ENCODE measurements at places on chromosomes 1 and 21. TPM values are rescaled to one million over a fixed set of nuclear protein-coding genes. Genes with fewer than 3 reads are reported as not detected.

- DNase-seq: no peak
Measured at GRCh38 chr1:11671544-11672286, 7.7 kb downstream of the FBXO6 start.

DNA sequence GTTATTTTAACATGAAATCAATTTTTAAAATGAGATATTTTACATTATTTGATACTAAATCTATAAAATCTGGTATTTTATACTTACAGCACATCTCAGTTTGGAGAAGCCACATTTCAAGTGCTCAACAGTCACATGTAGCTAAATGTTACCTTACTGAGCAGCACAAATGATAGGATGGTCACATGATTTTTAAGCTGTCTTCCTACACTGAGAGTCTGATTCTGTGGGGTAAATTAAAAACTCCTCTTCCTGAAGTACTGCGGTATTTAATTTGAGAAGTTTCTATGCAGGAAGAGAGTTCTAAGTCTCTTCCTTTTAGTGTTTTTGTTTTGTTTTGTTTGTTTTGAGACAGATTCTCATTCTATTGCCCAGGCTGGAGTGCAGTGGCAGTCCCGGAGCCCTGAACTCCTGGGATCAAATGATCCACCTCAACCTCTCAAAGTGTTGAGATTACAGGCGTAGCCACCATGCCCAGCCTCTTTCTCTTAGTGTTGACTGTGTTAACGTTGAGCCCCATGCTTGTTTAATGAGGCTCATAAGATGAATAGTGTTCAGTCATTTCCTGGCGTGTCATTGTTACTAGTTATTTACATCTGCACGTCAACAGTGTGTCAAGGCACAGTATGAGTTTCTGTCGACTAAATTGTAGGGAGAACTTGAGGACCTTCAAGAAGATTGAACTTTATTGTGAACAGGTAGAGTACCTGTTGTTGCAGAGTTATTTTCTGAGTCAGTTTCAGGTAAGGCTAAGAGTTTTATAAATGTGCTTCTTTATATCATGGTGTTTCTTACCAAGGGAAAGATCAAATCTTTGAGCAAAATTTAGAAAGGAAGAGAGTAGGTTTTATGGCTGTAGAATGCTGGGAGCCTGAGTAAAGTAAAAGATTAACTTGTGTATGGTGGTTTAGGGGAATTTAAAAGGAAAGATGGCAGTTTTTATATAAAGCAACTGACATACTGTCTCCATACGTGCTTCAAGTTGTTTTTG lies 3.3 kb downstream of the CNST start:
- peak; percentile 39 for DNase-seq

DNA sequence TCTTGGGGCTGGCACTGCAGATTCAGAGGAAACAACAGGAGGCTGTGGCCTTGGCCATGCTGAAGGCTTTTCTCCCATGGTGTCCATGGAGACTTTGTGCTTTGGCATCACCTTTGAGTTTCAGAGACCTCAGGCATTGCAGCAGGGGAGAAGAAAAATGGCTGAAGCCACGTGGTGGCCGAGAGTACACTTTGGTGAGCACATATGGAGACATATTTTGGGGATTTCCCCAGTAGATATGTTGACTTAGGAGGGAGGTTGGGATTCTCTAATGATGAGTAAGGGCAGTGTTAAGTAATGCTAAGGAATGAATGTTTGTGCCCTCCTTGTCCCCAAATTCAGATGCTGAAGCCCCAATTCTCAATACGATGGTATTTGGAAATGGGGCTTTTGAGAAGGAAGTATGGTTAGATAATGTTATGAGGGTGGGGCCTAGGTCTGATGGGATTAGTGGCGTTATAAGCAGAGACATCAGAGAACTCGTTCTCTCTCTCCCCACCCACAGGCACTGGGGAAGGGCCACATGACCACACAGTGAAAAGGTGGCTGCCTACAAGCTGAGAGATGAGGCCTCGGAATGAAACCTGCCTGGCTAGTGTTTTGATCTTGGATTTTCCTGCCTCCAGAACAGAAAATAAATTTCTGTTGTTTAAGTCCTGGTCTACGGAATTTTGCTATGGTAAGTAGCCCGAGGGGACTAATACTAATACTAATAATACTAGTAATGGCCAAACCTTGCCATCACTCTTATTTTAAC lies 98.6 kb downstream of the TBX19 start:
- peak; percentile 26 for DNase-seq

GRCh38 chr21:32226444-32226843 lies 52.4 kb downstream of the MIS18A start:
- DNase-seq: no peak

The CAPZB gene
- total RNA-seq: 97.1 TPM

- no peak for DNase-seq
Measured at GRCh38 chr1:243587823-243588560, 262.1 kb downstream of the AKT3 start.

The CMPK1 gene
- total RNA-seq: 69.6 TPM

DNA sequence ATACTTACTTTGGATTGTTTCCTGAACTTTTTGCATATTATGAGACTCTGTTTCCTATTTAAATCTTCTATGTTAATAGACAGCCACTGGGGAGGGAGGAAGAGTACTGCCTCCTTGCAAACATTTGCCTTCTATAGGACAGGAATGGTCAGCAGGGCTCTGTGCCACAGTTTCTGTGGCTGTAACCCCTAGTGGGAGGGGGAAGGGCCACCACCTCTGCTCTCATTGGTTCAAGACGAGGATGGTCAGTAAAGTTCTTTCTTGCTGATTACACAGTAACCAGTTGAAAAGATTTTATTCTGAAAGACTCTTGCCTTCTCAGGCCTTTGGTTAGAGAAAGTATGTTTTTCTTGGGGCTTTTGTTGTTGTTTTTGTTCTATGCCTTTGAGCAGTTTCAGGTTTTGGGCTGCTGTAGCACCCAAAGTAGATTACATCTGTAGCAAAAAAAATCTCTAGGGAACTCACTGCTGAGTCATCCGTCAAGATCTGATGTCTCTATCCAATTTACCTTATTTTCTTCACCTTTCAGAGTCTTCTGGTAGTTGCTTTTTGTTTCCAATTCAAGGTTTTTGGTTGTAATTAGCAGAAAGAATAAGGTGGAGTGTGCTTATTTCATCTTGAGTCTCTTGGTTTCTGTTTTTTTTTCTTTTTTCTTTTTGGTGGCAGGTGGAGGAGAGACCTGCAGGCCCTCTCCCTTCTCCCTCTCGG lies 23.1 kb downstream of the SLC35A3 start:
- DNase-seq: no peak
